ENCODE measurements at places on chromosomes 1 and 21.

GRCh38 chr1:24743404-24744211 is 1.6 kb upstream of the CLIC4 start:
- DNase-seq = no peak

GRCh38 chr1:86447198-86447790 is 21.4 kb upstream of the CLCA1 start:
- no peak for DNase-seq

GRCh38 chr1:51729824-51730301 is 113.0 kb downstream of the OSBPL9 start:
- no peak for DNase-seq

- no peak for DNase-seq
Observed at GRCh38 chr21:45834821-45835293, 146.7 kb upstream of the COL6A1 start.

DNA sequence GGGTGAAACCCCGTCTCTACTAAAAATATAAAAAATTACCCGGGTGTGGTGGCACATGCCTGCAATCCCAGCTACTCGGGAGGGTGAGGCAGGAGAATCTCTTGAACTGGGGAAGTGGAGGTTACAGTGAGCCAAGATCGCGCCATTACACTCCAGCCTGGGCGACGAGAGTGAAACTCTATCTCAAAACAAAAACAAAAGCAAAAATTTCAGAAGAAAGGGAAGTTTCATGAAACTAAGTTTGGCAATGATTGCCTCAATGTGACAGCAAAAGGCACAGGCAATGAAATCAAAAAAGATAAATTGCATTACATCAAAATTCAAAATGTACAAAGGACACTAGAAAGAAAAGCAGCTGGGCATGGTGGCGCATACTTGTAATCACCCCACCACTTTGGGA is 40.1 kb downstream of the BTF3L4 start:
- DNase-seq = no peak

DNA sequence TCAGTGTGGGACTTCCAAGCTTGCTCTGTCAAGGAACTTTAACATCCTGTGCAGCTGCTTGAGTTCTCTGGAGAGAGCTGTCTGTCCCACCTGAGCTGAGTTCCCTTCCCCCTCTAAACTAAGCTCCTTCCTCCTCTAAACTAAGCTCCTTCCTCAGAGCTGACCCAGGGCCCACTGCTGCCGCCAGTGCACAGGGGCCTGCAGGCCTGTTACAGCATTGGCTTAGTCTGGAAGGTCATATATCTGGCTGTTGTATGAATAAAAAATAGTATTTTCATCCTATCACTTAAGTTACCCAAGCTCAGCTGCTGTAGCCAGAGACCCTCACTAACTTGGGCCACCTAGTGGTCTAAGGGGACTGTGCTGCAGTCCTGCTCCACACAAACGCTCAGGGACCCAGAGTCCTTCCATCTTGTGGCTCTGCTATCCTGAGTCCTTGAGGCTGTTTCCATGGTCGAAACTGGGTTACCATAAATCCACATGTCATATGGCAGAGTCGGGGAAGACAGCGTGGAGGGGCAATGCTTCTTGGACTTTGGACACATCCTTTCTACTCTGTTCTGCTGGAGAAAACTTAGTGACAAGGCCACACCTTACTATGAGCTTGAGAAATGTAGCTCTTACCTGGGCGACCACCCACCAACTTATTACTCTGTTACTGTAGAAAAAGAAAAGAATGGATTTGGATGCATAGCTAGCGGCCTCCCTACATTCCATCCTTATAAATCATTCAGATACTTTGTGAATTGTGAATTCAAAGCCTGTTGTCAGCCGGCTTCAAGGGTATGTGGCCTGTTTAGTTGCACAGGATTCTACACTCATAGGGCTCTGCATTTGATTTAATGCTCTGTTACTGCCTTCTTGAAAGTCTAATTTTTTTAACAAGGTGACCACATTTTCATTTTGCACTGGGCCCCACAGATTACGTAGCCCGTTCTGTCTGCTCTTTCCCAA is 71.4 kb upstream of the GCLM start:
- no peak for DNase-seq

DNA sequence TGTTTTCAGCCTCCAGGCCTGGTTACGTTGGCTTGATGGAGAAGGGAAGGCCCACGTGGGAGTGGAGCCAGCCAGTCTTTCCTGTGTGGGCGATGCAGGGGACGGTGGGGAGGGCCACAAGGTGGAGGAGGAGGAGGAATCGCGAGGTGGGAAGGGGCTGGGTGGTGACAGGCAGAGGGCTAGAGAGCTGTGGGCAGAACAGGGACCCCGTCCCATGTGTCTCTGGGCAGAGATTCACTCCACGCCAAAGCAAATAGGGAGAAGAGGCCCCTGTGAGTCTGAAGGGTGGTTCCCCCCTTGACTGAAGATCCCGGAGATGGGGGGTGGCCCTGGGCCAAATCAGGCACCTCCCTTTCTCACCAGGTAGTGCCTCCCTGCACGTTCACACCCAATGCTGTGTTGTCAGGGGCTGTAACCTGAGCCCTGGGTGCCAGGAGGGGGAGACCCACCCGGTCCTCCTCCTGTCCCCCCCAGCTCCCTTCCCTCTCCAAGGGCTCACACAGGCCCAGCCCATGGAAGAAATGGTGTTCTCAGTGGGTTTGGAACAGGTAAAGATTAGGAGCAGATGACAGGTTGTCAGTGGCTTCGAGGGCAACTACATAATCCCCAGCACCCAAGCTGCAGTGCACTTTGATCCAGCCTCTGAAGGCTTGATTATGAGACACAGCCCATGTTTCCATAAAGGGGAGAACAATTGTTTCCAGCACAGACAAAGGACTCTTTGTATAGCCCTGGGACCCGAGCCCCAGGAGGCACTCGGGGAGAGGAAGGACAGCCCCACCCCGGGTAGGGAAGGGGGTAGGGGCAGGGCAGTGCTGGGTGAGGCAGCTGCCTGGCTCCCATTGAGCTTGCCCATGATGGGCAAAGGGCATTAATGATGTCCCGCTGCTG is 37.7 kb upstream of the GPR37L1 start:
- peak; percentile 92 for DNase-seq

DNA sequence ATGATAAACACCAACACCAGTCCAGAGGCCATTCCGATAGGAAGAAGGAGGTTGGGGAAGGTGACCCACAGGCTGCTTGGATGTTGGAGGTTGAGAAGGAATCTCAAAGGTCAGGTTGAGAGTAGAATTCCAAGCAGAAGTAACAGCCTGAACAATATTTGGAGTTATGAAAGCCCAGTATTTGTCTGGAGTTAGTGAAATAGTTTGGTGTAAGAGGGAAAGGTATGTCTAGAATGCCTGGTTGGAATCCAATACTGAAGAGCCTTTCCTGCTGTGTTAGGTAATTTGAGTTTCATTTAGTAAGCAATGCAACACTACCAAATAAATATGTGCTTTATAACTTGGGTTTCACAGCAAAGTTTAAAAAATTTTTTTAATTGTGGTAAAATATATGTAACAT is 70.5 kb upstream of the MCOLN3 start:
- no peak for DNase-seq

- no peak for DNase-seq
Observed at GRCh38 chr1:73637264-73637663, 560.7 kb downstream of the LRRIQ3 start.

DNA sequence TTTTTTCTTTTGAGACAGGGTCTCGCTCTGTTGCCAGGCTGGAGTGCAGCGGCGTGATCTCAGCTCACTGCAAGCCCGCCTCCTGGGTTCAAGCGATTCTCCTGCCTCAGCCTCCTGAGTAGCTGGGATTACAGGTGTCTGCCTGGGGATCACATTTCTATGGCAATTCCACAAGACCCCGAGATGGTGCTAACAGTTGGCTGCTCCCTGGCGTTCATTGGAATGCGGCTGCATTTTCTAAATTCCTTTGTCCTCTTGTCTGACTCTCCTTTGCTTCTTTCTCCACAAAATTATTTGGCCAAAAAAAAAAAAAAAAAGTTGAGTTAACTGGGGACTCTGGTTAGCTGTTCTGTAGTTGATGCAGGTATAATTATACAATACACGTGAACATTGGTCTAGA is 176.4 kb downstream of the ETS2 start:
- DNase-seq = no peak

- DNase-seq = no peak
Observed at GRCh38 chr1:183272390-183272848, 86.4 kb downstream of the LAMC2 start.

Data from NCI-H187 (cell line).